Colonic mucosa (tissue), 4 donors: ENCODE measurements at places on chromosomes 11 and 22. TPM values are rescaled to one million over a fixed set of nuclear protein-coding genes. Genes with fewer than 3 reads are reported as not detected.

DNA sequence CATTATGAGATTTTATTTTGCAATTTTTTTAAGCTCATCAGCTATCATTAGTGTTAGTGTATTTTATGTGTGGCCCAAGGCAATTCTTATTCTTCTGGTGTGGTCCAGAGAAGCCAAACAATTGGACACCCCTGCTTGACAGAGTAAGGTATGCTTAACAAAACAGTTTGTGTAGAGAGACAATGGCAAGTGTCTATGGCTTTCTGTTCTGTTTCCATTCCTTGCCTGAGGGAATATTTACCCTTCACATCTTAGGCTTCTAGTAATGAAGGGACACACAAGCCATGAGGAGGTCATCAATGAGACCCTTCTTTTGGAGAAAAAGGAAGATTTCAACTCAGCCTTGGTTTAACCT lies 1278.4 kb upstream of the TENM4 start:
- no peak overlapping the region for H3K27ac ChIP-seq
- no peak overlapping the region for H3K4me3 ChIP-seq
- no peaks in the 10 kb centered on the region for H3K27me3 ChIP-seq
- no peak for DNase-seq
- no peaks in the 10 kb centered on the region for H3K4me1 ChIP-seq

DNA sequence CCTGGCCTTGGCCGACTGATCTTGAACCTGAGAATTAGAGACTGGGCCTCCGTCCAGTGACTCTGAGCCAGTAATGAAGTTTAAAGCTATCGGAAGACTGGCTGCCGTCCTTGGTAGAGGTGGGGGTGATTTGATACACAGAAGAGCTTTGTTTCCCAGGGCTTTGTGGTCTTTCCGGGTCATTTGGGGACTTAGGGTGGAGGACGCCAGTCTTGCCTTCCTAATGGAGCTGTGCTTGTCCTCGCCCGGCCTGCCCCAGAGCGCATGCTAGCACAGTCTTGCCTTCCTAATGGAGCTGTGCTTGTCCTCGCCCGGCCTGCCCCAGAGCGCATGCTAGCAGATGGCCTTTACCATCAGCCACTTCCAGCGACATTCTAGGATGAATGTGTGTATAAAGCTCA lies 65.8 kb downstream of the ST3GAL4 start:
- no peak for DNase-seq
- no peaks in the 10 kb centered on the region for H3K27me3 ChIP-seq
- no peak overlapping the region for H3K4me3 ChIP-seq
- H3K4me1 ChIP-seq: peaks cover 31% of the 10 kb centered on the region
- no peaks in the 10 kb centered on the region for H3K36me3 ChIP-seq
- H3K27ac ChIP-seq: peak overlapping the region; percentile 86

- no peaks in the 10 kb centered on the region for H3K36me3 ChIP-seq
- peaks cover 21% of the 10 kb centered on the region for H3K27me3 ChIP-seq
- no peaks in the 10 kb centered on the region for H3K4me1 ChIP-seq
- no peak for DNase-seq
- H3K27ac ChIP-seq: no peak overlapping the region
These were observed 34.3 kb upstream of the PRODH start for GRCh38 chr22:18970176-18970947.

The PIH1D2 gene
- 1.0 TPM for total RNA-seq

DNA sequence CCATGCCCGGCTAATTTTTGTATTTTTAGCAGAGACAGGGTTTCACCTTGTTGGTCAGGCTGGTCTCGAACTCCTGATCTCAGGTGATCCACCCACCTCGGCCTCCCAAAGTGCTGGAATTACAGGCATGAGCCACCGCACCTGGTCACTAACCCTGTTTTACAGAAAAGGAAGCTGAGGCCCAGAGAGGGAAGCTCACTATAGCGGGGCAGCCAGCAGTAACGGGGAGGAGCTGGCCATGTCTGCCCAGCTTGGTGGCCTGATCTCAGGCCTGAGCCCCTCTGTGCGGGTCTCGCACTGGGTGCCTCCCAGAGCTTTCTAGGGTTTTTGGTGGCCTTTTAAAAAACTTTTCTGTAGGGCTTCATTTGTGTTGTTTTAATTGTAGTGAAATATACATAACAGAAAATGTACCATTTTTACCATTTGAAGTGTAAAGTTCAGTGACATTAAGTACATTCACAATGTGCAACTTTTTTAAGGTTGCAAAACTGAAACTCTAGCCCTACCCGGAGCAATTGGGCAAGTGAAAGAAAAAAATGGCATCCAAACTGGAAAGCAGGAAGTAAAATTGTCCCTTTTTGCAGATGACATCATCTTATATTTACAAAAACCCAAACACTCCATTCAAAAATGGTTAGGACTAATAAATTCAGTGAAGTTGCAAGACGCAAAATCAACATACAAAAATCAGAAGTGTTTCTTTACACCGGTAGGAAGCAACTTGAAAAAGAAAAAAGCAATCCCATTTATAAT lies 14.5 kb upstream of the CYTH4 start:
- no peaks in the 10 kb centered on the region for H3K27me3 ChIP-seq
- H3K4me1 ChIP-seq: no peaks in the 10 kb centered on the region
- H3K4me3 ChIP-seq: no peak overlapping the region

DNA sequence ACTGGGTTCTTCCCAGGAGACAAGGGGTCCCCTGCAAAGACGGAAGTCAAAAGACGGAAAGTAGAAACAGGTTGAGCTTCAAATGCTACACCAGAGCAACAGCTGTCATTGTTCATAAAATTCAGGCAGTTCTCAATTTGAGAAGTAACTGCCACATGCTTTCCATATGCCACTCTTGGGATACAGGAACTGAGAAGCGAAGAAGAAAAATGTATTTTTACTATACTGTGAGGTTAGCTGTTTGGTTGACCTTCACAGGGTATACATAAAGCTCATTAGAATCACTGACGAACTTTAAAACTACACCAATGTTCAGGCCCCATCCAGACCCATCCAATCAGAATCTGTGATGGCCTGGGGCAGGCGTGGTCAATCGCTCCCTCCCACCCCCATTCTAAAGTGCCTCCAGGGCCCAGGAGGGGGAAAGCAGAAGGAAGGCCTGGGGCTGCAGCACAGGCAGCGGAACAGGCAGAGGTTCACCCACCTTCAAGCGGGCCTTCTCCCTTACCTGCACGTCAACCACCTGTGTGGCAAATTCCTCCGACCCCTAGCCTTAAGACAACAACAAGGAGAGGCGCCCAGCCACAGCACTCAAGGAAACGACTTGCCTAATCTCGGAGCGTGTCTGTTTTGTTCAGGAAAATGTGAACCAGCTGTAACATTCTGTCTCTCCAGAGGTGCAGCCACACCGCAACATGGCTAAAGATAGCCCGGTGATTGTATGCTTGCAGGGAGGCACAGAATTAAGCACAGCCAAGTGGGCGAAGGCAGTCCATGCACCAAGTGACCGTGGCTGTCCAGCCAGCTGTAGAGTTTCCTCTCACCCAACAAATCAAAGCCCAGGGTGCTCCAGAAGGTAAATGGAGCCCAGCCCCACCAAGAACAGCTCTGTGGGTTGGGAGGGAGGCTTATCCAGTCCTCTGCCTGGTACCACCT lies 82.6 kb downstream of the MICAL3 start:
- no peaks in the 10 kb centered on the region for H3K36me3 ChIP-seq
- no peak overlapping the region for H3K4me3 ChIP-seq
- H3K27me3 ChIP-seq: no peaks in the 10 kb centered on the region
- peaks cover 6% of the 10 kb centered on the region for H3K4me1 ChIP-seq
- no peak overlapping the region for H3K27ac ChIP-seq

DNA sequence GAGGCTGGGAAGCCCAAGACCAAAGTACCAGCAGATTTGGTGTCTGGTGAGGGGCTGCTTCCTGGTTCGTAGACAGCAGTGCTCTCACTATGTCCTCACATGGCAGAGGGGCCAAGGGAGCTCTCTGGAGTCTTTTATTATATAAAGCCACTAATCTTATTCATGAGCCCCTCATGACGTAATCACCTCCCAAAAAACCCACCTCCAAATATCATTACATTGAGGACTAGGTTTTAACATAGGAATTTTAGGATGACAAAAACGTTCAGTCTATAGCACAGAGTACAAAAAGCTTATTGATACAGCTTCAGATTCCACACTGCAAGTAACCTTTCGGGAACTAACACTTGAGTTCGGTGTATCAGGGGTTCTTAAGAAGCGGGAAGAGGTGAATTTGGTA lies 4.1 kb upstream of the MS4A18 start:
- no peaks in the 10 kb centered on the region for H3K36me3 ChIP-seq
- peaks cover 6% of the 10 kb centered on the region for H3K27me3 ChIP-seq
- no peak overlapping the region for H3K4me3 ChIP-seq

DNA sequence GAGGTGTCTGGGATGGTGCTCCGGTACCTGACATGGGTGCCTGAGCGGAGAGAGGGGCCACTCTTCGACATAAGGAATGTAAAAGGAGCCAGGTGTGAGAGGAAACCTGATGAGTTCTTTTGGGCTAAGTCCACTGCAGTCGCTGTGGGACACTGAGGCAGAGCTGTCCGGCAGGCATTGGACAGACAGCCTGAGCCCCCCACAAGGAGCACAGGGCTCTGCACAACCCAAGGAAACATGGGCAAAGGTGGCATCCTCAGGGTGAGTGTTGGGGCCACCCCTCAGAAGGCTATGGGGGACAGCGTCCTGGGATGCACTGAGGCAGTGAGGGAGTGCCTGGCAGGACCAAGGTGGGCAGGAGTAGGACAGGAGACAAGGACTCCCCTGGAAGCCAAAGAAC lies 57.7 kb upstream of the EMID1 start:
- no peaks in the 10 kb centered on the region for H3K4me1 ChIP-seq
- H3K27ac ChIP-seq: no peak overlapping the region
- no peaks in the 10 kb centered on the region for H3K27me3 ChIP-seq
- no peak for DNase-seq
- H3K4me3 ChIP-seq: no peak overlapping the region

The SCN4B gene
- 1.5 TPM for total RNA-seq

GRCh38 chr11:70297341-70297740 lies 26.9 kb downstream of the PPFIA1 start:
- H3K27ac ChIP-seq: no peak overlapping the region
- no peaks in the 10 kb centered on the region for H3K4me1 ChIP-seq
- peaks cover 3% of the 10 kb centered on the region for H3K36me3 ChIP-seq
- no peak for DNase-seq
- H3K4me3 ChIP-seq: no peak overlapping the region
- H3K27me3 ChIP-seq: no peaks in the 10 kb centered on the region

- no peaks in the 10 kb centered on the region for H3K27me3 ChIP-seq
- H3K4me1 ChIP-seq: peaks cover 7% of the 10 kb centered on the region
- no peaks in the 10 kb centered on the region for H3K36me3 ChIP-seq
- H3K4me3 ChIP-seq: no peak overlapping the region
- DNase-seq: peak; percentile 20
These were observed 3.7 kb downstream of the PRDM10 start for GRCh38 chr11:129998905-129999304.

DNA sequence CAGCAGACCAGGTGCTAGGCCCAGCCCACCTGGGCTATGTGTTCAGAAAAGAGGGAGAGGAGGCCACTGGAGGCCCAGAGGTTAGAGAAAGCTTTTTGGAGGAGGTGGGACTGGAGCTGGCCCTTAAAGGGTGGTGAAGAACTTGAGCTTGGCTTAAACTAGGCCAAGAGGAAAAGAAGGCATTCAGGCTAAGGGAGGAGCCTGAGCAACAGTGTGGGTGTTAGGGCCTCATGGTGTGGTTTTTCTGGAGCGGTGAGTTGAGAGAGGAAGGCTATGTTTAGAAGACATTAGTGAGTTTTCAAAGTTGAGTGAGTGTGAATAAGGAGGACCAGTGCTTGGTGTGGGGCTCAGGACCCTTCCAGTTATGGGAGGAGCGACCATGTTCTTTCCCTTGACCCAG lies 6.2 kb downstream of the TAF6L start:
- no peak overlapping the region for H3K4me3 ChIP-seq
- no peaks in the 10 kb centered on the region for H3K4me1 ChIP-seq
- no peak overlapping the region for H3K27ac ChIP-seq

The C11orf87 gene
- total RNA-seq: not detected

GRCh38 chr11:72354356-72355115 lies 79.8 kb downstream of the CLPB start:
- H3K4me1 ChIP-seq: no peaks in the 10 kb centered on the region
- no peak for DNase-seq
- H3K36me3 ChIP-seq: no peaks in the 10 kb centered on the region
- no peak overlapping the region for H3K27ac ChIP-seq
- H3K4me3 ChIP-seq: no peak overlapping the region

DNA sequence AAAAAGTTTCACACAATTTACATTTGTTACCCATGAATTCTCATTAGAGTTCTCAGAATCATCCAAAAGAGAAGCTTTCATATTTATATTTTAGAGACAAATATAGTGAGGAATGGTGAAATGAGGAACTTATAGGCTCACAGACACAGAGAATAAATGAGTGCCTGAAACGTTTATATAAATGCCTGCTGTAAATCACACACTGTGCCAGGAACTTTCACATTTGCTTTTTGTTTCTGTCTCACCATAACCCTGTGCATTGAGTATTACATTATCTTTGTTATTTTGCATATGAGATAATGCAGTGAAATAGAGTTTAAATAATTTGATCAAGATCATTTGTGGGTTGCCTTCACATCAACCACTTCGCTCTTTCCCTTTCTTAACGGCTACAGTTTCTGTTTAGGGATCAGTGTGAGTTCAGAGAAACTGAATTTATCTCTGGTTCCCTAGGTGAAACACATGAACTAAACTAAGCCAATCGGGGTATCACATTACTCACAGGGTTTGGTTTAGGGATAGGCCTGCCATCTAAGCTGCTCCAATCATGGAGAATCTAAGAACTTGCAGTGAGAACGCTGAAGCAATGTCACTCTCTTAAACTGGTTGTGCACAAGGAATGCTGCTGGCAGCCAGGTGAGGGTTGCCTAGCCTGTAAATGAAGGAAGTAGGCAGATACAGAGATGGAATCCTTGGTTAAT lies 1339.2 kb upstream of the TENM4 start:
- DNase-seq: no peak
- H3K4me1 ChIP-seq: no peaks in the 10 kb centered on the region
- no peaks in the 10 kb centered on the region for H3K27me3 ChIP-seq
- no peak overlapping the region for H3K27ac ChIP-seq
- no peak overlapping the region for H3K4me3 ChIP-seq
- no peaks in the 10 kb centered on the region for H3K36me3 ChIP-seq

The SUSD2 gene
- total RNA-seq: 2.4 TPM

DNA sequence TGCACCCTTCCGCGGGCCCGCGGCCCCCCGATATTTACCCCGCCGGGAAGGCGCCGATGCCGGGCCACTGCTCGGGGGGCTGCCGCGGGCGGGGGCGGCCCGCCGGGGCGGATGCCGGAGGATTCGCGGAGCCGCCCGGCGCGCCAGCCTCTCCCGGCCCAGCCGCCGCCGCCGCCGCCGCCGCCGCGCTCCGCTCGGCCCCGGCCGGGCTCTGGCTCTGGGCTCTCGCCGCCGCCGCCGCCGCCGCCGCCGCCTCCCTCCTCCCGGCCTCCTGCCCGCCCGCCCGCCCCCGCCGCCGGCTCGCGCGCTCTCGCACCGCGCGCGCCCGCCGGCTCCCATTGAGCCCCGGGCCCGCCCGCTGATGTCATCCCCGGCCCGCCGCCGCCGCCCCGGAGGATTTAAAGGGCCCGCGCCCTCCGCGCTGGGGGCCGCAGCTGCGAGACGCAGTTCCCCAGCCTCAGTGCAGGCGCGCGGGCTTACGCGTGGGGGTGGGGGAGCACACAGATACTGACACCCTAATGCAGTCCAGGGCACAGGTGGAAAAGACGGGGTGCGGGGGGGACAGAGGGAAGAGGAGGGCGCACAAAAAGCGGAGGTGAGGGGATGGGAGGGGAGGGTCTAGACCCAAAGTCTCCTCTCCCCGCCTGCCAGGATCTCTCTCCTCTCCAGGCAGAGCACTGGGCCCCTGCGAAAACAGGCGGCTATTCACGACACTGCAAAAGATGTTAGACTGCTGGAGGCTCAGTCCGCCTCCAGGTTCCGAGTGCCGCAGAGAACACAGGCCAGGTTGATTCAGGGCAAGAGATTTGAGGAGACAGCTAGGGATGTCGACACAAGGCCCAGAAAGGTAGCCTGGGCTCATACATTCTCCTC lies at the start of gene CSNK1E:
CSNK1E (minus strand) TSS at position 312 of the 873 bp plus-strand sequence. CDS start 3,276 bp downstream, outside the sequence.
- no peaks in the 10 kb centered on the region for H3K36me3 ChIP-seq
- DNase-seq: peak; percentile 84
- peak within 1 kb of the TSS; percentile 98 for H3K27ac ChIP-seq
- H3K4me1 ChIP-seq: peaks cover 4% of the 10 kb centered on the region
- H3K4me3 ChIP-seq: peak within 1 kb of the TSS; percentile 68
